ENCODE measurements at places on chromosomes 1 and 21.

- no peak for DNase-seq
Measured at GRCh38 chr21:34606621-34607020, 8.3 kb downstream of the RCAN1 start.

DNA sequence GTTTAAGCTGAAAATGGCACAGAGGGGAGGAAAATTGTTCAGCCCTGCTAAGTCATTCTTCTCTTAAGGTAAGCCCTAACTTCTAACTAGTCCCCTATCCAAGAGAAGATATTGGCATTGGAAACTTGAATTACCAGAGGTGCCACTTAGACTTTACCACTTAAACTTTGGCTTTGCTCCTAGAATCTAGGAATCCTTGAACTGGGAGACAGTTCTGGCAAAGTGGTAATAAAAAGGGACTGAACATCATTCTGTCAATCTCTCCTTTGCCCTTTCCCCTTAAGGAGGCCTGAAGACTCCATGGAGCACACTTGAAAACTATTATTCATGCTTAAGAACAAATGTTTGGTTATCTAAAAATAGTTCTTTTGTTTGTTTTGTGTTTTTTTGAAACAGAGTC, 8.4 kb downstream of the ATP1A4 start:
- DNase-seq: no peak

- DNase-seq: no peak
Measured at GRCh38 chr1:88736633-88737248, 52.7 kb downstream of the PKN2 start.

DNA sequence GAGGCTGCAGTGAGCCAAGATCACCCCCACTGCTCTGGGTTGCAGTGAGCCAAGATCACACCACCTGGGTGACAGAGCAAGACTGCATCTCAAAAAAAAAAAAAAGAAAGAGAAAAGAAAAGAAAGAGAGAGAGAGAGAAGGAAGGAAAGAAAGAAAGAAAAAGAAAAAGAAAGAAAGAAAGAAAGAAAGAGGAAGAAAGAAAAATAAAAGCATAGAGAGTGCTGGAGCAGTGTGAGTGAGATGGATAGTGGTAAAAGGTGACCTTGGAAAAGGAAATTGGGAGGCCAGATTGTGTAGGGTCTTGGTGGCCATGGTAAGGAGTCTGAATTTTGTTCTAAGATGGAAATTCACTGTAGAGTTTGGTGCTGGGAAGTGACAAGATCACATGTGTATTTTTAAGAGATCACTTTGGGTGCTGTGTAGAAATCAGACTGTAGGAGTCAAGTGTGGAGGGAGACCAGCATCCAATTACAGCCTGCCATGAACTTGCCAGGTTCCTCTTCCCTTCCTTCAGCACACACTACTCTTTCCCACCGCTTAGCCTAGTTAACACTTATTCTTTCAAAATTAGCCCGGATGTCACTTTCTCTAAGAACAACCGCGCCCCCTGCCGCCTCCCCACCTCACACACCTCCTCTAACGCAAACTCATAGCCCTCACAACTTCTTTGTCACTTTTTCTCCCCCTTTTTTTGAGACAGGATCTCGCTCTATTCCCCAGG, 17.9 kb downstream of the MTX1 start:
- peak; percentile 91 for DNase-seq

DNA sequence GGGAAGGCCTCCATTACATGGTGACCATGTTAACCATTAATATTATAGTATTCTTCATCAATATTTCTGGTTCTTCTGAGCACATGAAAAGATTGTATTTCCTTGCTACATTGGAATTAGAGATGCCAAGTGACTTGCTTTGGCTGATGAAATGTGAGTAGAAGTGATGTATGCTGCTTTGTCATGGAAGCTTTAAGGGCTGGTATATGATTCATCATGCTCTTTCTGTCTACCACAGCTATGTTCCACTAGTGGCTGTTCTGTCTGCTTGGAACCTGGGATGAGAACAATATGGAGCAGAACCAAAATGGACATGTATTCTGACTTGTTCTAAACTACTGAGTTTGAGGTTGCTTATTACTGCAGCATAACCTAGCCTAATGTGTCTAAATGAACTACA, 163.3 kb downstream of the TM2D1 start:
- DNase-seq: no peak

GRCh38 chr1:214400131-214400530, 119.2 kb downstream of the SMYD2 start:
- no peak for DNase-seq

DNA sequence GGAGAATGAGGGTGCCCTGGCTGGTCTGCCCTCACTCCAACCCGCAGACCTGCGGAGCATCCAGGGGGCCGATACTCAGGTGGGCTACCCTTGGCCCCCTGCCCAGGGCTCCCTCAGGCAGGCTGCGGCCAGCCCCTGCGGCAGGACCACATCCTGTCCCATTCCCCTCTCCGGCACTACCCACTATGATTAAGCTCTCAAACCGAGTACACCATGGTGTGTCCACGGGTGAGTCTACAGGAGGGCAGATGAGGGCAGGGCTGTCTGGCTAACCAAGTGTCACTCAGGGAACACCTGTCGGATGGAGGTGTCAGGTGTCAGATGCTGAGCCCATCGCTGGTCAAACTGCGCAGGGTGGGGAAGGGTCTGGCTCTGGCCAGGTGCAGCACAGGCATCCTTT, 47.2 kb downstream of the SLC66A1 start:
- no peak for DNase-seq

DNA sequence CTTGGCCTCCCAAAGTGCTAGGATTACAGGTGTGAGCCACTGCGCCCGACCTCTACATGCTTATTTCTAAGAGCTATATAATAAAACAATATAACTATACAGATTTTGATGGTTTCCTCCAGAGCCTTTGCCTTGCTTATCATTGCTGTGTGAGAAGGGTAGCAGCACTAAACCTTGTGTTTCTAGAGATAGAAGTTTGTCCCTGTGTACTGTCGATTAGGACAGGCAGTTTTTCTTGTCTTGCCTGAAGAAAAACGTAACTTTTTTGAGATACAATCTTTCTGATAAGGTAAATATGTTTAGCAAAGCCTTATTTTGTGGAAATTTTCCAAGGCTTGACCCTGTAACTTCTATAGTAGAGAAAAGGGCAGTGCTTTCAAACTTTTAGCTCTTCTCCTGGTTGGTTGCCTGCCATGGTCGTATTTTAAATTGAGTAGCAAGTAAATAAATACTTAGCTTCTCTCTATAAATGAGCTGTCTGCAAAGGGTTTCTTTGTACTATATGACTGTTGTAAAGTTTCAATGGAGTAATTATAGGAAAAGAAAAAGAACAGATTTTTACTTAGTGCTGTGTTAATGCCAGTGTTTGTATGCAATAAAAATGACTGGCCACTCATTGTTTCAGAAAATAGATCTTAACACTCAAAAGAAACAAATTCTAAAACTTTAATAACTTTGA, 86.4 kb upstream of the CACYBP start:
- no peak for DNase-seq

GRCh38 chr1:194241215-194241614, 1054.8 kb upstream of the B3GALT2 start:
- DNase-seq: no peak

- DNase-seq: no peak
Measured at GRCh38 chr1:226681652-226682493, 57.2 kb downstream of the ITPKB start.

- no peak for DNase-seq
Measured at GRCh38 chr1:234907208-234907939, 221.3 kb downstream of the TOMM20 start.

DNA sequence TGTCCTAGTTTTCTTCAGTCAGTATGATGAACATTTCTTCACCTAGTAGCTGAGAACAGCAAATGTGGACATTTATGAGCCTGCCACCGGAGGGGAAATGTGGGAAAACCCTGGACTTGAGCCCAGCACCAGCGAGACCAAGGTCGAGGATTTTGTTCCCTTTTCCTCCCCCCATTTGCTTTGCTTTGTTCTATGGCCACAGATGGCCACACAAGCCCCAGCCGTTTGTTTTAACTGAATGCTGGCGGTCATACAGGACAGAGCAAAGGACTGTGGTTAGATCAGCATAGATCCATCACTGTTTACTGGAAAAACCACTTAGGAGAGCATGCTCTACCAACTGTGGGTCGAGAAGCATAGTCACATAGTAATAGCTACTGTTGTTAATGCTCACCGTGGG, 20.9 kb downstream of the SH2D2A start:
- DNase-seq: no peak

DNA sequence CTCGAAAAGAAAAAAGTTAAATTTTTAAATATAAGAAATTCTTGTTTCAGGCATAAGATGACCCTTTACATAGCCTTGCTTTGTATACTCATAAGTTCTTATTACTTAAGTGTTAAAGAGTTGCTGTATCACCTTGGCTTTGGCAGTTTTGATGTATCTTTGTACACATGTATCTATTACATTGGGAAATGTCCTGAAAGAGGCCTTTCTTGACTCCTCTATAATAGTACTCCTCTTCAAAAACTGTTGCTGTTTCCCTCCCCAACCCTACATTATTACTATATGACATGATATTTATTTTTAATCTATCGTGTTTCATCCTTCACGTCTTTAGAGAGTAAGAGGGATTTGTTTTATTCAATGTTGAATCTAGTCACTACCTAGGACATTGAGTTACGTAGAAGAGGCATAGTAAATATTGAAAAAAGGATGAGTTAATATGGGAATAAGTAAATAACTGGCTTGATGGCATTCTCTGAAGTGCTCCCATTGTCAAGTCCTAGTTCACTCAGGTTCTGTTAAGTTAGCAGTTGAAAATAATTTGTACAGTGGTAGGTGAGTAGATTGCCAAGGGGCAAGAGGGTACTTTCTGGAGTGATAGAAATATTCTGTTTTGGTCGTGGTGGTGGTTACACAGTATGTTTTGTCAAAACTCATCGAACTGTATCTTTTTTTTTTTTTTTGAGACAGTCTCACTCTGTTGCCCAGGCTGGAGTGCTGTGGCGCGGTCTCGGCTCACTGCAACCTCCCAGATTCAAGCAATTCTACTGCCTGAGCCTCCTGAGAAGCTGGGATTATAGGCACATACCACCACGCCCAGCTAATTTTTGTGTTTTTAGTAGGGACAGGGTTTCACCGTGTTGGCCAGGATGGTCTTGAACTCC, 8.2 kb downstream of the THRAP3 start:
- DNase-seq: no peak

- DNase-seq: peak; percentile 19
Measured at GRCh38 chr1:54163573-54163972, 10.8 kb upstream of the CDCP2 start.

- DNase-seq: no peak
Measured at GRCh38 chr1:155001425-155001674, 1.3 kb upstream of the ZBTB7B start.

GRCh38 chr1:86774305-86775295, 70.2 kb downstream of the SH3GLB1 start:
- DNase-seq: peak; percentile 41

DNA sequence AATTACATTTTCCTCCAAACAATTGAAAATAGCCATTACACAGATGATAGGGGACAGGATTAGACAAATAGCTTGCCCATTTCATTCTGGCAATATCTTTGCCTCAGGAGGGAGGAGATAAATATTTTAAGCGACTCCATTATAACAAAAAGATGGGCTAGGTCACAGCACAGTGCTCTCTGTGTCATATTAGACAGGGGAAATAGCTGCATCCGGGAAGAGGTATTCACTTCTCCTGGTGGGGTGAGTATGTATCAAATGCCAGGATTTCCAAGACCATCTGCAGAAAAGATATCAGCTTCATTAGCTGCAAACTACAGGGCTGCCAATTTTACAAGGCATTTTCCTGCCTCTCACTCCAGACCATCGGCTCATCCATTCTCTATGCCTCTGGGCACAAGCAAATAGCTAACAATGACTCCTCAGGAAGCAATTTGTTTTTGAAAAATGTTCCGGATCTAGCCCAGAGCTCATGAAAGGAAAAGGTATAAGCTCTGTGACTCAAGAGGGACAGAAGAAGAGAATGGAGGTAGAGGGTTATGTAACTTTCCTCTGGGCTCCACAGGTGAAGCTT, 41.9 kb upstream of the ANGPTL7 start:
- no peak for DNase-seq

DNA sequence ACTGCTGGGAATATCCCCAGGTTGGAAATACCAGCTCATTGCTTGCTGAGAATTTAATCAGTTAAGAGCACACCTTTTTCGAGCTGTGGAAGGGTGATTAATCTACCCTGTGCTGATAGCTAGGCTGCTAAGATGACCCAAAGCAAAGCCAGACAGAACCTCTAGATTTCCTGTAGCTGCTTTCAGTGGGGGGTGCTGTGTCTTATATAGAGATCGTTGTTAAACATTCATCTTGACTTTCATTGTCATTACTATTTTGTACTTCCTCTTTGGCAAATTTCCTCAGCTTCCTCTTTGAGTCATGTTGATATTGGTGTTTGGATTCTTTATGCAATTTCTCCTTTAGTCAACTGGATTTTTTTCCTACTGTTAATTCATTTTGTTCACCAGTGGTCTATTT, 155.3 kb downstream of the DISC1 start:
- peak; percentile 23 for DNase-seq

- DNase-seq: no peak
Measured at GRCh38 chr1:17033481-17033880, 20.4 kb downstream of the SDHB start.

GRCh38 chr1:114641377-114641776, 28.5 kb downstream of the DENND2C start:
- no peak for DNase-seq

GRCh38 chr1:210600421-210601159, 271.9 kb downstream of the HHAT start:
- DNase-seq: no peak

DNA sequence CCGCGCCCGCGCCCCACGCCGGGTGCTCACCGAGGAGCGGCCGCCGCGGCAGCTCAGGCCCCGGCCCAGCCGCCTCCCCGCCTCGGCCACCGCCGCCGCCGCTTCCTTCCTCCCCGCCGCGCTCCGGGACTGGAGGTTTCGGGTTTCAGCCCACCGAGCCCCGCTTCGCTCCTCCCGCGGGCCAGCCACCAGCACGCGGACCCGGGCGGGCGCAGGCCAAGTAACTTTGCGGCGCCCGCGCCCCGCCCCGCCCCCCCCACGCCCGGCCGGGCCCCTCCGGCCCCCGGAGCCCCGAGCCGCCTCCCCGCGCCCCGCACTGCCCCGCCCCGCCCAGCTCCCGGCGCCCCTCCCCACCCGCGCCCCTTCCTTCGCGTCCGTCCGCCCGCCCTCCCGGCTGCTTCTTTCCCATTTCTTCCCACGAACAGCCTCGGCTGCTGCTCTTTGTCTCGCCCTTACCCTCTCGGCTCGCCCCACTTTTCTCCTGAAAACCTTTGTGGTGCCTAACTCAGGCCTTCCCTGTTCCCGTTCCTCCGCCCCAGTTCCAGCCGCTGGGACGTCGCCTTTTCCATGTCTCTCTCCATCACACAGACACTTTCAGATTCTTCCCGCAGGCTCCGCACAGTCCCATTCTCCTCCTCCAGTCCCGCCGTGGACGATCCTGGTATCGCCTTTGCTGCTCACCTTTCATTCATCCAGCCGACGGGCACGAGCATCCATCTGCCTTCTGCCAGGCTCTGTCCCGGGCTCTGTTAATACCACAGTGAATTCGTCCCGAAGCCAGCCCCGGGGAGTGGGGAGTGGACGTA, at the start of gene GPR161:
Gene GPR161, minus strand, starts transcription at position 222 of the 806 bp plus-strand sequence. CDS start 32,080 bp downstream, outside the sequence.
- DNase-seq: peak; percentile 85

Data from stomach (tissue), 19 donors.